ENCODE measurements at places on chromosomes 3 and 15.
A peak's percentile ranks its signal among the peaks of the same experiment; 100 is the strongest.

GRCh38 chr3:198092276-198092675 is 132.3 kb downstream of the LMLN start:
- DNase-seq: no peak

DNA sequence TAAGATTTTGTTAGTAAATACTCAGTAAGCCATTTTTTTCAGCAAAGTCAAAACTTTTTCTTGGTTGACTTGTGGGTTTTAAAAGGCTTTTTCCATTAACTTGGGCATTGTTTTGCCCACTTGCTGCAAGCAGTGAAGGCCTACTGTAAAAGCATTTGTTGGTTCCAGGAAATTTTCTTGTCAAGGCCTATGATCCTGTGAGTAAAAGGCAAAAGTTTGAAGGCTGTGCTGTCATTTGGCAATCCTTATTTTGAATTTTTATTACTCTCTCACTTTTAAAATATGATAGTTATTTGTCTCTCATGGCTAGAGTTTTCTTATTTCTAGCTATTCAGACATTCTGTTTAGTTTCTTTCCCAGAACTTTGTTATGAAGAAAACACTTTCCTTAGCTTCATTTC is 13.0 kb downstream of the P2RY12 start:
- DNase-seq: peak; percentile 47

- no peak for DNase-seq
These were observed 72.7 kb downstream of the UBE2E2 start for GRCh38 chr3:23275814-23276213.

GRCh38 chr3:40309418-40309924 is at the start of gene EIF1B:
Gene EIF1B (plus strand): TSS chr3:40309707. CDS start chr3:40309942, 235 bp downstream.
- DNase-seq: peak; percentile 97

DNA sequence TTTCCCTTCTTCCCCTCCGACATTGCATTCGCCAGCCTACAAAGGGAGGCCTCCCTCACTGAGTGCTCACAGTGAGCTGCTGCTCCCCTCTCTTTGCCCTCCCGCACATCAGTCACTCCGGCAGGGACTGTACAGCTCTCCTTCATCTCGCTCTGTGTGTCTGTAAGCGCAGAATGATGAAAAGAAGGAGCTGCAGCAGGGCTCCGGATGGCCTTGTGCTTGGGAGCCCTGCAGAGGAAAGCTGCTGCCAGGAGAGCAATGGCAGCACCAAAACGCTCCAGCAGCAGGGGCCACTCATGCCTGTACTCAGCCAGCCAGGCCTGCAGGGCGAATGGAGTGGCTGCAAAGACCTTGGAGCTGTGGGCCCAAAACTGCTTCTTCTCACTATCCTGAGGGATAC is 107.0 kb upstream of the NSMCE3 start:
- no peak for DNase-seq

DNA sequence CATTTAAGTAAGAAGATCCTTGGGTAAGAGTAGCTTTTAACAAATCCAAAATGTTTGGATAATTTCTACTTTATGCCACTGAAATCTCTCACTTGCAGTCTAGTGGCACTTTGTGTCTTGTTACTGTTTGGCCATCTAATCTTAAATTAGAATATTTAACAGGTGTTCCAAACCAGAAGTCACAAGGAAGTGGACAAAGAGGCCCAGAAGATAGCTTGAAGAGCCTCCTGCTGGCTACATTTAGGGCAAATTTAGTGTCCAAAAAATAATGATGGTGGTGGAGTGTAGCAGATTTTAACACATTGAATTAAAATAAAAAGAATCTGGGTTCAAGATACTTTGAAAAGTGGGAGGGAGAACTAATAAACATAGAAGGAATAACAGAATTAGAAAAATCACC is 172.2 kb downstream of the GHSR start:
- no peak for DNase-seq

- no peak for DNase-seq
These were observed 58.5 kb upstream of the GATA2 start for GRCh38 chr3:128551451-128551850.

DNA sequence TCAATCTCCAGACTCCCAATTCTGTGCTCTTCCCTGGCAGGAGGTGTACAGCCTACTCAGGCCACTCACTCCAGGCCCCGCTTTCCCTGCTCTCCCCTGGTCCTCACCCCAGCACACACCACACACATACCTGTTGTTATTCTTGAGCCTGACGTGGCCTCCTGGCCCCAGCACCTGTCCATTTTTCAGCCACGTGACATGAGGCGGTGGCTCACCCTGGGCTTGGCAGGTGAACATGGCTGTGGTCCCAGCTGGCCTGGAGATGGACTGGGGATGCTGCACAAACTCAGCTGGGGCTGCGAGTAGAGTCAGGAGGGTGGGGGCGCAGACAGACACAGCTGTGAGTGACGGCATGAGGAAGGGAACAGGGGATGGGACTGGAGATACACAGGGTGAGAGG is 27.3 kb downstream of the RNU5B-1 start:
- no peak for DNase-seq

DNA sequence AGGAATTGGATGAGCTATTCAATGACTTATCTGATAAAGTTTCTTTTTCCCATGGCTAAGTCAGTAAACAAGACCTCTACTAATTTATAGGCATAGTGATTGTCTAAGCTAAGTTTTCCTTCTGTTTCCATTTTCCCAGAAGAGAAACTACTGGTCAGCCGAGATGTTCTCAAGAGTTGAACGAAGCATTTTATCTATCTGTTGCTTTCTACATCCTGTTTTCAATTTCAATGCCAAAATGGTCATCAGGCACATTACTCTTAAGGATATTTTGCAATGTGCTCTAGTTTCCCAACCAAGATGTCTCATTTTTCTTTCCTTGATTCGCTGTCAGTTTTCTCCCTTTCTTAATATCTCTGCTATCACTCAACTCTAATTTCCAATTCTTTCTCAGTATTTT is 228.7 kb downstream of the MBNL1 start:
- DNase-seq: no peak

DNA sequence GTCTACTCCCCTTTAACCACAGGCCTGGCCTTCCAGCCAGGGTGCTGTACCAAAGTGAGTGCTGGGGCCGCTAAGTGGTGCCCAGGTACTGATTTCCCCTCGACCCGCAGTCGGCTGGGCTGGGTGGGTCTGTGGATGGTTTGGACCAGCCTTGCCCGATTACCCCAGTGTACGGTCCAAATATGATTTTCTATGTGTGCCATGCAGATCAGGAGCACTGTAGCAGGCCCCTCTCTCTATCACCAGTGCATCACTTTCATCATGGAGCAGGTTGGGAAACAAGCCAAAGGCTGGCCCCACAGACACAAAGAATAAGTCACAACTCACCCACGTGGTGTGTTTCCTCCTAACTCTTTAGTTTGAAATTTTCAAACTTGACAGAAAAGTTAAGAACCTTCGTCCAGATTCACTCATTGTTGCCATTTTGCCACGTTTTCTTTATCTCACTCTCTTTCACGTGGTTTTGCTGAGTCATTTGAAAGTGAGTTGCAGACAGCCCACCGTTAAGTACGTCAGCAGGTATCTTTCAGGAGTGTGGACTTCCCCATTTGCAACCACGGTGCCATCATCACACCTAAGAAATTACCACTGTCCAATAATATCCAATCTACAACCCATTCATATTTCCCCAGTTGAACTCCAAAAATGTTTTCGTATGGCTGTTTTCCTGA is 37.0 kb downstream of the ZNF710 start:
- peak; percentile 18 for DNase-seq

GRCh38 chr15:22265056-22265945 is 185.0 kb downstream of the OR4M2 start:
- DNase-seq: no peak

- peak; percentile 65 for DNase-seq
These were observed 49.5 kb upstream of the PDZRN3 start for GRCh38 chr3:73674280-73674679.

DNA sequence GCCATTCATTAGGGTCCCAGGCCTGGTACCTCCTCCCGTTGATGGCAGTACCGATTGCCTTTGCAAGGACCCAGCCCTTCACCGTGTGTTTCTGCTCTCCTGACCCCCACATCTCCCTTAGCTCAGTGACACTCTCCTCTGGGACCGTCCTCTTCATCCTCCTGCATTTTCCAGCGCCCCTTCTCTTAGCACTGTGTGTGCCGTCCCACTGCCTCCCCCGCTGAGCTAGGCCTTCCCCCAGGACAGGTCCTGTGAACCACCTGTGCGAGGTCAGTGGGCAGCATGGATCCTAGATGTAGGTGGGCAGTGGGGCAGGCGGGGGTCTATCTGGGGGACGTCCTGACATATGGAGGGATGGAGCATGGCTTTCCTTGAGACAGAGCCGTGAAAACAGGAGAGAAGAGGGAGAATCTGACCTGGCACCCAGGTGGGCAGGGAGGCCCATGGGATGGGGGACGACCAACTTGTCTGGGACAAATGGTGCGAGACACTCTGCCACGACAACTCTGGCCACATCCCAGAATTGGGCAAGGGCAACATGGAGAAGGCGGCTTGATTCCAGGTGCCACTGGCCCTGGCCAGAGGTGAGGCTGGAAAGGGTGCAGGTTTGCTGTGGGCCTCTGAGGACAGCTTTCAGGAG is 87.7 kb upstream of the ALDH1L1 start:
- DNase-seq: no peak

DNA sequence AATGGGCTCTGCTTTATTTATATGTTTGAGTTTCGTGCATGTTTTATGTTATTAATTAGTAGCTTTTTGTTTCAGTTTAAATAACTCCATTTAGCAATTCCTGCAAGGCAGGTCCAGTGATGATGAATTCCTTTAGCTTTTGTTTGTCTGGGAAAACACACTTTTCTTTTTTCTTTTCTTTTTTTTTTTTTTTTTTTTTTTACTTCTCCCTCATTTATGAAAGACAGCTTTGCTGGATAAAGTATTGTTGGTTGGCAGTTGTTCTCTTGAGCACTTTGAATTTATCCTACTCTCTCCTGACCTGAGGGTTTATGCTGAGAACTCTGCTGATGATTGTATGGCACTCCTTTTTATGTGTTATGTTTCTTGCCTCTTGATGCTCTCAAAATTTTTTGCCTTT is 35.7 kb downstream of the TMEM39A start:
- DNase-seq: no peak

- DNase-seq: peak; percentile 30
These were observed 30.5 kb upstream of the APH1B start for GRCh38 chr15:63246691-63247469.

- DNase-seq: peak; percentile 43
These were observed at the start of gene CTSH for GRCh38 chr15:78944669-78945407. Gene CTSH (minus strand): TSS chr15:78945046. CDS start chr15:78944981, 65 bp downstream.

DNA sequence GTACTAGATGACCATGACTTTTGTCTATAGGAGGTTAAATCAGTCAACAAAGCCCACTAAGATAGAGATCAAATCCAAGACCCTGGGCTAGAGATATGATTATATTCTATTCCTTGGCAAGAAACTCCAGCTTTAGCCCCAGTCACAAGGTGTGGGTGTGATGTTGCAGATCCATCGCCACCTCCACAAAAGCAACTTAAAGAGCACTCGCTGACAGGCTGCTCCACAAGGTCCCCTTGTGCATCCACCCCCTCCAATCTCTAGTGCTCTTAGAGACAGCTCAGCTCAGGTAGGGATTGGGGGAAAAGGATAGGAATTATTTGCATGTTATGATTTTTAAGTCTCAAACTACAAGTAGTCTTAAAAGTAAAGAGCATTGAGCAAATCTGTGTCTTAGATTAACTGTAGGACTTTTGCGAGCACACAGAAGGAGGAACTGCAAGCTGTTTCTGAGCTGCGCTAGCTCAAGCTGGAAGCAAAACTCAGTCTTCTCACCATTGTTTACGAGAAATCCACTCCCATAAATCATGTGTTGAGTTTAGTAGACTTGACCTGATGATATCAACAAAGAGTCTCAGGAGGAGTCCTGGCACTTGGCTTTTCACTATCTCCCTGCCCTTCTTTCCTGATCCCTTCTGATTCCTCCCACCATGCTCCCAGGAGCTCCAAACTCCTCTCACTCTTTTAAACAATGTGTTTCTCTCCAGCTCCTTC is 177.6 kb downstream of the STAC start:
- DNase-seq: no peak

DNA sequence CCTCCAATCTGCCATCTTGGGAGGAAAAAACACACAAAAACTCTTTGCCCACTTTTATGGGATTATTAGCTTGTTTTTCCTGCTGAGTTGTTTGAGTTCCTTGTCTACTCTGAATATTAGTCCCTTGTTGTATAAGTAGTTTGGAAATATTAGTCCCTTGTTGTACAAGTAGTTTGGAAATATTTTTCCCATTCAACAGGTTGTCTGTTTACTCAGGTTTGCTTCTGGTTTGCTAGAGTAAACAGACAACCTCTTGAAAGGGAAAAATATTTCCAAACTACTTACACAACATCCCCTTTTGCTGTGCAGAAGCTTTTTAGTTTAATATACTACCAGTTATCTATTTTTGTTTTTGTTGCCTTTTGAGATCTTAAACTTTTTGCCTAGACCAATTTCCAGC is 193.3 kb upstream of the MANF start:
- DNase-seq: no peak

DNA sequence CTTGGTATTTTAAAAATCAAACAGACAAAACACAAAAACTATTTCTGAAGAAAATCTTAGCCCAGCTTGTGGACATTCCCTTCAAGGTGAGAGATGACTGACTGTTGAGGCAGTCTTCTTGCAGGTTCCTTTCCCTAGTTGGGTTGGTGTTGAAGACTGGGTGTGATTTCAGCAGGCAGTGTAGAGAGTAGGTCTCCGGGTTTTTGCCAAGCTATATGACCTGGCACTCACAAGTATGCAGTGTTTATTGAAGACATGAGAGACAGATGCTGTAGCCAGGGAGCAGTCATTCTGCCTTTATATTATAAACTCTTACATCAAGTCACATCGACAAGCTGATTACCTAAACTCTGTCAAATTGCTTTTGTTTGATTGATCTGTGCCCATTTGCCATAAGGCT is 17.5 kb downstream of the SENP8 start:
- no peak for DNase-seq

DNA sequence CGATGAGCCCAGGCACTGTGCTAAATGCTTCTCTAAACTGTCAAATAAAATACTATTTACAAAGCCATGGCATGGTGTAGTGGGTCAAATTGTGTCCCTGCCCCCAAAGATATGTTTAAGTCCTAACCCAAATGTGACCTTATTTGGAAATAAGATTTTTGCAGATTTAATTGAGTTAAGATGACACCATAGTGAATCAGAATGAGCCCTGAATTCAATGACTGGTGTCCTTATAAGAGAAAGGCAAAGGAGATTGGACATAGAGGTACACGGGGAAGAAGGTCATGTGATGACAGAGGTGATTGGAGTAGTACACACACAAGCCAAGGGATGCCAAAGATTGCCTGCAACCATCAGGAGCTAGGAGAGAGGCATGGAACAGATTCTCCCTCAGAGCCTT is 121.6 kb upstream of the VEPH1 start:
- DNase-seq: peak; percentile 38

- no peak for DNase-seq
These were observed 206.6 kb downstream of the GBE1 start for GRCh38 chr3:81554801-81555200.

- no peak for DNase-seq
These were observed 37.7 kb downstream of the PRKCI start for GRCh38 chr3:170259907-170260306.

Data from fibroblast of skin of back (primary cell).